ENCODE measurements at places on chromosomes 5 and 9. TPM values are rescaled to one million over a fixed set of nuclear protein-coding genes. Genes with fewer than 3 reads are reported as not detected.

Gene AFAP1L1
- 0.52 TPM for total RNA-seq

Gene ANKH
- 86.8 TPM for total RNA-seq

Gene NMUR2
- not detected for total RNA-seq

Gene KCNMB1
- total RNA-seq = 0.44 TPM

Gene CACFD1
- total RNA-seq = 1.4 TPM

Gene DMRT2
- not detected for total RNA-seq

Gene GIN1
- 3.5 TPM for total RNA-seq

Gene MOB3B
- total RNA-seq = 0.42 TPM

Gene MUSK
- total RNA-seq = not detected

Gene AUH
- total RNA-seq = 15.2 TPM

Gene SPINK7
- total RNA-seq = not detected

Gene ENTREP1
- not detected for total RNA-seq

Gene IL31RA
- not detected for total RNA-seq

Gene OCLN
- 9.0 TPM for total RNA-seq

Gene RUSC2
- 0.18 TPM for total RNA-seq

Gene RGMB
- total RNA-seq = 15.0 TPM

Gene P4HA2
- total RNA-seq = not detected

Gene SEMA5A
- 0.75 TPM for total RNA-seq

Gene AIF1L
- 0.22 TPM for total RNA-seq

Gene ANKRD34B
- not detected for total RNA-seq

Gene NR5A1
- not detected for total RNA-seq

Gene UBAP1
- 68.2 TPM for total RNA-seq

Gene ARL15
- total RNA-seq = 24.6 TPM

Gene OR1J2
- total RNA-seq = 0.30 TPM

Gene NELFB
- total RNA-seq = 37.8 TPM

Gene CSF1R
- total RNA-seq = 2.7 TPM

Gene PCDHB8
- total RNA-seq = not detected

Gene OGN
- total RNA-seq = not detected

Gene PAXX
- total RNA-seq = 85.7 TPM

Gene NLN
- 1.8 TPM for total RNA-seq

Gene PRR16
- not detected for total RNA-seq

Gene IFNK
- not detected for total RNA-seq

Gene CDC14B
- 16.4 TPM for total RNA-seq

Gene SLC36A2
- total RNA-seq = not detected

Gene CATSPER3
- total RNA-seq = 0.50 TPM

Gene EIF4EBP3
- 9.1 TPM for total RNA-seq

Gene CLK4
- 84.1 TPM for total RNA-seq

Data from T-helper 17 cell (primary cell).